Right renal cortex interstitium (tissue), 3 donors: ENCODE measurements at places on chromosomes 2 and 18. TPM values are rescaled to one million over a fixed set of nuclear protein-coding genes. Genes with fewer than 3 reads are reported as not detected.

Gene GALNT13
- 3.0 TPM for polyA plus RNA-seq

Gene MZT2A
- polyA plus RNA-seq, result 31.9 TPM

Gene RTP5
- not detected for polyA plus RNA-seq

Gene SLC16A14
- polyA plus RNA-seq, result 8.2 TPM

Gene LOXL3
- 9.9 TPM for polyA plus RNA-seq

Gene MOGAT1
- polyA plus RNA-seq, result not detected

Gene EVX2
- not detected for polyA plus RNA-seq

Gene CXCR1
- polyA plus RNA-seq, result not detected

Gene CD8B2
- 0.24 TPM for polyA plus RNA-seq

Gene PRKAG3
- 0.07 TPM for polyA plus RNA-seq

Gene CD28
- 1.9 TPM for polyA plus RNA-seq

Gene BOLL
- 0.08 TPM for polyA plus RNA-seq

Gene IL36RN
- not detected for polyA plus RNA-seq

Gene ZNF385B
- 14.6 TPM for polyA plus RNA-seq

Gene TMEM198
- polyA plus RNA-seq, result 2.5 TPM
